Stimulated activated CD8-positive, alpha-beta memory T cell treated with anti-CD3 and anti-CD28 coated beads, Interleukin-15, amount 100 ng/mL, for 1 hour (primary cell): ENCODE measurements at places on chromosomes 7 and 10.

GRCh38 chr10:122120008-122120744, 131.2 kb downstream of the TACC2 start:
- DNase-seq, result no peak

DNA sequence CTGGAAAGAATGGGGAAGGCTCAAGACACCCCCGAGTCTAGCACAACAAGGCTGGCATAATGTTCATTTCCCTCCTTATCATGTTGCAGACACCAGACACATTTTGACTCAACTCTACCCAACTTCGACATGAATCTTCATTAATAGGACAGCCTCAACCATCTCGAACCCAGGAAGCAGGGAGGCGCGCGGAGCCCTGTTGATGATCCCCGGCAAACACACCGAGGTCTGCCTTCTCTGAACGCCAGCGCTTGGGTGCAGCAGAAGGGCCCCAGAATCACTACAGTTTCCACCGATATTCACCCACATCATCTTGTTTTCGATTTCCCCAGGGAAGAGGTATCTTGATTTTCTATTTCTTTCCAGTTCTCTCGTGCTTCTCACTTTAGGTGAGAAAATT, 563.6 kb downstream of the TCERG1L start:
- no peak for DNase-seq

GRCh38 chr7:13262929-13263530, 575.6 kb downstream of the ARL4A start:
- no peak for DNase-seq

GRCh38 chr7:80044796-80045195, 89.8 kb upstream of the GNAI1 start:
- no peak for DNase-seq

- no peak for DNase-seq
Measured at GRCh38 chr10:89384474-89385340, 6.9 kb downstream of the IFIT1B start.

DNA sequence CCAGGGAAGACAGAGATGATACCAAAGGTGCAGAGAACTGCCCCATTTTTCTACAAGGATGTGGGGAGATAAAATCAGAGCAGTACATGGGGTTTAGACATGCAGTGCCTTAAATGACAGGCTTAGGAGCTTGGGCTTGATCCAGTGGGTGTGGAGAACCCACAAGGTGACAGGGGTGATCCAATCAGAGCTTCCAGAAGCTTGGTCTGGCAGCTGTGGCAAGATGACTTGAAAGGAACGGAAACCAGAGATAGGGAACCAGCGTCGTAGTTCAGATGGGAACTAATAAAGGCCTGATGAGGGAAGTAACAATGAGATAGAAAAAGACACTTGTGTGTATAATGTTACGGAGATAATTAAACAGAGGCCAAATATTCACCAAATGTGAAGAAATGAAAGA, 80.7 kb downstream of the SLC37A3 start:
- no peak for DNase-seq

DNA sequence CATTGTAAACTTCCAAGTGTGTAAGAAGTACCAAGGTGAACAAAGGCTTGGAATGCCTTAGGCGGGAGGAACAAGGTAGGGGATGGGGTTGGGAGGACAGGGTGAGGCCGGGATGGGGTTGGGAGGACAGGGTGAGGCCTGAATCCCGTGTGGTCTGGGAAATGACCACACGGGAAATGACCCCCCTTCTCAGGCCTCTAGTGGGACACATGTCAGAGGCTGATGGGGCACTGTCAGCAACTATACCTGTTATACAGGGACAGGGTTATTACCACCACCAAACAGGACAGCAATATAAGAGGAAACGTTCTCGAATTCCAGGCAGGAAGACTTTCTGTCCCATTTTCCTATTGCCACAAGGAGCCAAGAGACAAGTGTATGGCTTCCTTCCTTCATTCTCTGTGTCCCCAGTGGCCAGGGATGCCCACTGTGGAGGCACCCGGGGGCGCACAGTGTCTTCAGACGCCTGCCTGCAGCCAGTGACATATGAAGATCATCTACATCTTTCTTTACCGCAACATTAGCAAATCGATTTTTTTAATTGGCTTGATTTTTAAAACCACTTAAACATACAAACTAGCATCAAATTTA, 1.3 kb downstream of the MKI67 start:
- DNase-seq, result no peak

DNA sequence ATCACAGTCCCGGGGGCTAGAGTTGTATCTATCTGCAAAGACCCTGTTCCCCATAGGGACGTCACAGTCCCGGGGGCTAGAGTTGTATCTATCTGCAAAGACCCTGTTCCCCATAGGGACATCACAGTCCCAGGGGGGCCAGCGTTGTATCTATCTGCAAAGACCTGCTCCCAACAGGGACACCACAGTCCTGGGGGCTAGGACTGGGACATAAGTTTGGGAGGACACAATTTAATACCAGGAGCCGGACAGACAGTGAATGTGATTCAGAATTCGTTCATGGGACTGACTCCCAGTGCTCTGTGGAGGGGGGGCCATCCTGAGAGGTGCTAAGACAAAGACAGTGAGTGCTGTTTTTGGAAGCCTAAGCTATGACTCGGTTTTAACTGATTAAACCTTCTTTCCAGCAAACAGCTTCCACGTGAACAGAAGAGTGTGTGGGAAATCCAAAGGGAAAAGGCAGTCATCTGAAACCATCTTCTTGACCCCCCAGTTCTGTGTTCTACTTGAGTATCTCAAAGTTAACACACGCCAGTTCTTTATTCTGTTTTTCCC, 153.0 kb downstream of the DIP2C start:
- DNase-seq, result no peak

- no peak for DNase-seq
Measured at GRCh38 chr7:12970626-12971025, 283.2 kb downstream of the ARL4A start.

DNA sequence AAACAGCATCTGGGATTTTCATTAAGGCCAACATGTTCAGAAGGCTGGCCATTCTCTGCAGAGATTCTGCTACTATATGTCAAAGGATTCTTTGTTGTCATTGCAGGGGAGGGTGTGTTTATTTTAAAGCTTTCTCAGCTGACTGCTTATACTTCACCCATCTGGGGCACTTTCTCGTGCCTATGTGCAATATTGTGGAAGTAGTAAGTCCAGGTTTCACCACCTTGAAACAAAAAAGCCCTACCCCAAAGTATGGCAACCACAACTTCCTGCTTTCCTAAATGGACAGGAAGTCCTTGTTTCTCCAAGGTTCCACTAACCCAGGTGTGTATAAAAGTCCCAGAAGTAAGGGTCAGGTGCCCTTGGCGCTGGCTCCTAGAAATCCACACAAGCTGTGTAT, 58.7 kb upstream of the COL1A2 start:
- no peak for DNase-seq

DNA sequence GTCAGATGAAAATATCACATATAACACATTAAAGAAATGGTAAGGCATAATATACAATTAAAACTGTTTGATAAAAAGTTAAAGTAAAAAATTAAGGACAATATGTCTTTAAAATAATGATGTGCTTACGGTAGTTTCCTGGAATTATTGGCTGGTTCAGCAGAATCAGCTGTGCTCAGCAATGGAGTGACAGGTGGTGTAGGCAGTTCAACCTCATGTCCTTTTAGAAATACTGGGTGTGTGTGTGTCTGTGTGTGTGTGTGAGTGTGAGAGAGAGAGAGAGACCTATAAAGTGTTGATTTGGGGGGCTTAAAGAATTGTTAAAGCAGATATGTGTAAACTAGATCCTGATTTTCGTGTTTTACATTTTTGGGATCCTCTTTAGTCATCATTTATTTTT, 141.2 kb downstream of the ADAM22 start:
- DNase-seq, result no peak

GRCh38 chr7:79612903-79613302, 159.4 kb upstream of the MAGI2 start:
- no peak for DNase-seq

DNA sequence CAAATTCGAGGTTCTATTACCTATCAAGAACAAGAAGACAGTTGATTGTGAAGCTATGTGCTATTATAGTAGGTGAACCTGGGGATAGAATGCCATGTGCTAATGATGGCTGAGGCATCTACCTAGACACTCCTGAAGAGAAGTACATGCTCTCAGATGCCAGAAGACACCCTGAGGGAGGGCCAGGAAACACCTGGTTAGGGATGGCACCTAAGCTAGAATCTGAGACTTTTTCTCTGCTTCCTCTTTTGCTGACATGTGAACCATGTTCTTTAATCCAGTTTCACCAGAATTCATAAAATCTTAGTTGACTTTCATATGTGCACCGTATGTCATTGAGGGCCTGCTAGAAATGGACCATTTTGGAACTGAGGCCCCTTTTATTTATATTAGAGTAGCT, 242.8 kb downstream of the GPR158 start:
- DNase-seq, result no peak

DNA sequence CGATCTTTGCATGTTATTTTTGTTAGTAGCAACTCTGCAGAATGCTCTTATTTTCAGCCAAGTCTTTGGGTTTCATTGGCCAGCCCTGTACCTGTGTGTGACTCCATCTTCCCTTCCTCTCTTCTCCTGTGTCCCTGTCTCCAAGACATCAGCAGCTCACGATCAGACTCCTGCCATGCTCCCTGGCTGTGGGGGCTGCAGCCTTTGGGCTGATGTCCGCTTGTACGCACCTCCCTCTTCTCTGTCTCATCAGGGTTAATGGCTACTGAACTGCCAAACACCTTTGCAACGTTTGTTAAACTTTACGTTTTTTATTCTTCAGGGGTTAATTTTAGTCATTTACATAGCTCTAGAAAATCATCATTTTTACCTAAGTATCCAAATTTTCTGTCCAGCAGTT, 103.5 kb upstream of the RET start:
- DNase-seq, result no peak

DNA sequence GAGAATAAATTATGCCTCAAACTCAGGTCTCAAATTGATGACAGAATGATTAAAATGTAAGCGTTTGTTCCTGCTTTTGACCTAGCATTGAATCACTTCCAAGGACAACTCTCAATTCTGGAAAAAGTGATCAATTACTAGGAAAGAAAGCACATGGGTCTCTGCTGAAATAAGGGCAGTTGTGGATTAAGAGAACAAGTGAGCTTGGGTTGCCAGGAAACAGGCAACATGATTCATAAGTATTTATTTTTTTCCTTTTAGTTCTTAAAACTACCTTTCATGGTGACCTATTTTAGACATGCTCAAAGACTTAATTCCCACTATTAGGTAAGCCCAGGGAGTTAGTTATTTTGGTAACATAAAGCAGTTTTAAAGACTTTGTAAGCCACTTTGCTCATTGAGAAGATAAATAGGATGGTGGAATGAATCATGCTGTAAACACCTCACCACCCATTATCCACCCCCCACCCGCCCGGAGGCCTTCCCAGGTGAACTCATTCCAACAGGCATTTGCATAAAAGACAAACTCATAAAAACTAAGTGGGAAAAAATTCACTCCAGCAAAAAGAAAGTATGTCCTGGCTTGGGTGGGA, 728.3 kb downstream of the SORCS1 start:
- no peak for DNase-seq

DNA sequence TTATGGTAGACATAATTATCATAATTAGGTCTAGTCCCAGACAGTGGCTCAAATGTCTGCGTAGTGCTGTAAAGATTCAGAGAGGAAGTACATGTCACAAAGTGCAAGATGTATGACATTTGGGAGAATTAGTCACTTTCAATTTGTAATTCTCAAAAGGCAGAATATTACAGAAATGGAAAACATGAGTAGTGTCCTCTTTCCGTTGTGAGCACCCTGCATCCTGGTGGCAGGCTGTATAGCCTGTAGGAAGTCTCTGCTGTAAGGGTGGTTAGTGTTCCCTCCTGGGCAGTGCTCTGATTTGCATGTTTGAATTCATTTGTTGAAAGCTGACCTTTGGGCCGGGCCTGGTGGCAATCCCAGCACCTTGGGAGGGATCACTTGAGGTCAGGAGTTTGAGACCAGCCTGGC, 17.0 kb downstream of the CDK14 start:
- DNase-seq, result no peak

- DNase-seq, result no peak
Measured at GRCh38 chr7:1555813-1556543, at the start of gene TMEM184A. TMEM184A (minus strand) TSS chr7:1556205; CDS start chr7:1555484, 721 bp downstream.

- DNase-seq, result no peak
Measured at GRCh38 chr10:60508037-60508436, 118.4 kb upstream of the ANK3 start.

DNA sequence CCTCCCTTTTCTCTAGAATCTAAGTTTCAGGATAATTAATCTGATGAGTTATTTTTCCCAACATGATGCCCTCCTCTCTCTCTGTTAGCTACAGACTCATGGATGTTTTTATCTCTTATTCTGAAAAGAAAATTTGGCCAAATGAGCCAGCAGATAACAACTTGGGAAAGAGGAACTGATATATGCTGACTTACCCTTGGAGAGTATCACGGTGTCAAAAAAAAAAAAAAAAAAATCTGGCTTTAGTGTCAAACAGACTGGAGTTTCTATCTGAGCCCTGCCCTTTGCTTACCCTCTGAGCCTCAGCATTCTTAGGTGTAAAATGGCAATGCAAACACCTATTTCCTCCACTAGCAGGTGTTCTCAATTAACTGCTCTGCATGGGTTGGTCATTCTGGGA, 190.4 kb downstream of the AHR start:
- no peak for DNase-seq

- DNase-seq, result no peak
Measured at GRCh38 chr10:86732771-86733170, 23.6 kb upstream of the BMPR1A start.

DNA sequence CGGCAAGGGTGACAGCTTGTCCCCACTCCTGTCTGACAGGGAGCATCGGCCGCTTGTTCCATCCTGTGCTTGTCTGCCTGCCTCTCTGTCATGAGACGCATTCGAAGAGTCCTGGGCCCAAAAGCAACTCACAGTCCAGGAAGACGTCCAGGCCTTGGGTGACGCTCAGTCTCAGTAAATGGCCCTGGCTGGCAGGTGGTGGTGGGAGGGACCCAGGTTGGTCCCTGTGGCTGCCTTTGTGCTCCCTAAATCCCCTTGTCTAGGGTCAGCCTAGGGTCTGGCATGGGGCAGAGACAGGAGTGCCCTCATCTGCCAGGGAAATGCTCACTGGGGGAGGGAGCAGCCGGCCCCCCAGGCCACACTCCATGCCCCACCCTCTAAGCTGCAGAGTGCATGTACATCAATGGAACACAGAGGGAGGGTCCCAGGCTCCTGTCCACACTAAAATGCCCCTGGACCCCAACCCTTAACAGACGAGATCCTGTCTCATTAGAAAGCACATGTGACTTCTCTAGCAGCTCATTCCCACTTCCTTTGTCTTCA, 295.2 kb upstream of the ZNF32 start:
- DNase-seq, result no peak

DNA sequence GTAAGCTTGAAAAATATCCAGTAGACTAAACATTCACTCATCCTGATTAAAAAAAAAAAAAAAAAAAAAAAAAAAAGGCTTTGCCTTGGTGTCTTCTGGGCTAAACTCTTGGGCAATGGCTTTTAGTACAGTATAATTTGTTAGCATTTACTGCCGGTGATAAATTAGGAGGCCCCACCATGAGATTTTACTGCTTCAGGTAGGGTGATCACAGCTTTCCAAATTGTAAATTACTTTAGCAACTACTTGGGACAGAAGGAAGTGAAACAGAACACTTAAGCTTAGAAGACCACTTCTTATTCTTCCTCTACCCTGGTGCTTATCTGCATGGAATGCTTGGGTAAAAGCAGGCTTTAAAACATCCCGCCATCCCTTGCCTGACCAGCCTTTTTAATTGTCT, 152.1 kb downstream of the HIBADH start:
- DNase-seq, result no peak

- no peak for DNase-seq
Measured at GRCh38 chr10:48496831-48497779, 107.8 kb downstream of the ARHGAP22 start.
